Left cardiac atrium (tissue), 4 donors: ENCODE measurements at places on chromosomes 5 and 9.
A peak's percentile ranks its signal among the peaks of the same experiment; 100 is the strongest.

- DNase-seq: no peak
Measured at GRCh38 chr5:158450751-158451171, 591.8 kb upstream of the CLINT1 start.

DNA sequence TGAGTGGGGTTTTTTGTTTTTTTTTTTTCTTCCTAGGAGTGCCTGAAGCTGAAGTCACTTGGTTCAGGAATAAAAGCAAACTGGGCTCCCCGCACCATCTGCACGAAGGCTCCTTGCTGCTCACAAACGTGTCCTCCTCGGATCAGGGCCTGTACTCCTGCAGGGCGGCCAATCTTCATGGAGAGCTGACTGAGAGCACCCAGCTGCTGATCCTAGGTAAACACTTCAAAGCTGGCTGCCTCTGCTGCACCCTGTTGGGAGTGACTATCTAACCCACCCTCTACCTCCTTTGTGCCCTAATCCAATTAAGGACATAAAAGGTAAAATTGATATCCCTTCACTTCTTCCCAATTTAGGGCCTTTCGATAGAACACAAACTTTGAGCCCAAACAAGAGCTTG, 206.8 kb downstream of the SAXO1 start:
- no peak for DNase-seq

DNA sequence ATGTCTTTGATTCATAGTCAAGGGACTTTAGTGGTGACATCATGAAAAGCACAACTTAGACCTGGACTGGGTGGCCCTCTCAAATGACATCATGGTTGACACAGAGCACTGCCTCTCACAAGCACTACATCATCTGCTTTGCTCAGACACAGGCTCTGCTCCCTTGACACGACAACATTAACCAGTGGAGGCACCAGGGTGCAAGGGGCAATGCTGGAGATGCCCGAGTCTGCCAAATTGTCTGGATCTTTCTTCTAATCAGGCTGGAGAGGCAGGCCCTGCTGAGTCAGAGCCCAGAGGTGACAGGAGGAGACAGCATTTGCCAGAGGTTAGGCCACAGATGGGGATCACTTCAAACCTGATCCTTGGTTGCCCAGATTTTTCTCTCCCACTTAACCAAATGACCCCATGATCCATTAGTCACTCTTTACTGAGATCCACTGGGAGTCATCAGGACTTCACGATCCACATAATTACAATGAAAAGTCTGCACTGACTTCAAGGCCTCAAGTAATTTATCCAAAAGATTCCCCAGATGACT, 174.4 kb downstream of the SLIT3 start:
- no peak for DNase-seq

DNA sequence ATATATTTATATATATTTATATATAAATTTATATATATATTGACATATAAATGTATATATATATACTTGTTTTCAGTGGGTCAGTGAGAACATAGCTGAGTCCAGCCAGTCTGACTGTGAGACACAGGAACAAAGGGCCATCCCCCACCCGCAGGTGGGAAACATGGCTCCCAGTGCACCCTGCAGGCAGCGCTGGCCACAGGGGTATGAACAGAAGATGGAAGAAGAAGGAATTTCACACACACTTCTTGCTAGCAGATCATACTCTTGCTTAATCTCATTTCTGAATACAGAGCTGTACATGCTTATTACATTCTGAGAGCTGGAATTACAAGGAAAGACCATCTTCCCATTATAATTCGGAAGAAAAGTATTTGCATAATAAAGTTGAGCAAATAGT, 595.4 kb downstream of the IRX1 start:
- DNase-seq: no peak

- DNase-seq: no peak
Measured at GRCh38 chr9:121268598-121268850, 562 bp downstream of the GSN start.

DNA sequence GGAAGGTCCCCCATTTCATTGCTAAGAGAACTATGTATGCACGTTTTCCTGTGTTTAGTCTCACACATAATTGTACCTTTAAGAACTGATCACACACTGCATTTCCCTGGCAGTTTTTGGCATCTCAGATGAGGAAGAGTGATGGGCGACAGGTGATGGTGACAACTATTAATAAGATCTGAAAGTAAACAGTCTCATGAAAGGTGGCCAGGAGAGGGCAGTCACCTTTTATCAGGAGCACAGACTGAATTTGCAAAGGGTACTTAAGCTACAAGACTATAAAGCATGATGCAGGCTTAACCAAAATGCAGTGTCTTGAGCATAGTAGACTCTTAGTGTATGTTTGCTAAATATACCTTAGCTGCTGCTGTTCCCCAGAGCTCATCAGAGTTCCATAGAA, 91.5 kb downstream of the GHR start:
- DNase-seq: no peak

DNA sequence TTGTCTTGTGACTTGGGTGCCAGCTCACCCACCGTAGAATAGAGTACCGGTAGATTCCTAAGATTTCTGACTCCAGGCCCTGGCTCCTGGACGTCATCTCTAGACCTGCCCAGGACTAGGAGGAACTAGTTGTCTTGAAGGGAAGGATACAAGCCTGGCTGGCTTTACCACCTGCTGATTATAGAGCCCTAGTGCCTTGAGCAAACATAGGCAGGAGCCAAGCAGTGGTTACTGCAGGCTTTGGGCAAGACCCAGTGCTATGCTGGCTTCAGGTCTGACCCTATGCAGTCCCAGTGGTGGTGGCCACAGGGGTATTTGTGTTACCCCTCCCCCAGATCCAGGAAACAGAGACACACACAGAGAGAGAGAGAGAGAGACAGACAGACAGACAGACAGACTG, 606.2 kb downstream of the PDE4D start:
- DNase-seq: no peak

DNA sequence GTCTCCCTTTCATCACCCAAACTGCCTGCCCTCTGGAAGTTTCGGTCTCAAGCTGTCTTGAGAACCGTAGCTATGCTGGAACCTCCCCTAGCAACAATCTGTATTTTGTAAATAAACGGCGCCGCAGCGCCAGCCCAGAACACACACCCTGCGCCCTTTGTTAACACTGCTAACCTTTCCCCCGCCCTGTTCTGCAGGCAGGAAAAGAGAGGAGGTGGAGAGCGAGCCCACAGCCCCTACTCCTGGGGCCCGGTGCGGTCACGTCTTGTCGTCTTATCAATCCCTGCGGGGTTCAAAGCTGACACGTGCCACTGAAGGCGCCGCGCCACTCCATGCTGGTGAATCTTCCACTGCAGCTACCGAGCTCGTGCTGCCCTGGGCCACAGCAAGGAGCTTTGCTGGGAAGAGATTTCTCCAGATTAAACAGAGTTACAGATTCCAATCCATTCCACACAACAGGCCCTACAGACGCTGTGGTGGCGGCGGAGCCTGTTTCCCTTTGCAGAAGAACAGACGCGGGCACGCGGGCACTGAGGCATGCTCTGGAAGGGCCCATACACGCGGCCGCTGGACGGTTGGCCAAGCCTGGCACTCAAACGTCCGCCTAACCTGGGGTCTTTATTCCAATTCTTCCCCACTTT, 25.3 kb downstream of the ZDHHC11B start:
- peak; percentile 94 for DNase-seq

DNA sequence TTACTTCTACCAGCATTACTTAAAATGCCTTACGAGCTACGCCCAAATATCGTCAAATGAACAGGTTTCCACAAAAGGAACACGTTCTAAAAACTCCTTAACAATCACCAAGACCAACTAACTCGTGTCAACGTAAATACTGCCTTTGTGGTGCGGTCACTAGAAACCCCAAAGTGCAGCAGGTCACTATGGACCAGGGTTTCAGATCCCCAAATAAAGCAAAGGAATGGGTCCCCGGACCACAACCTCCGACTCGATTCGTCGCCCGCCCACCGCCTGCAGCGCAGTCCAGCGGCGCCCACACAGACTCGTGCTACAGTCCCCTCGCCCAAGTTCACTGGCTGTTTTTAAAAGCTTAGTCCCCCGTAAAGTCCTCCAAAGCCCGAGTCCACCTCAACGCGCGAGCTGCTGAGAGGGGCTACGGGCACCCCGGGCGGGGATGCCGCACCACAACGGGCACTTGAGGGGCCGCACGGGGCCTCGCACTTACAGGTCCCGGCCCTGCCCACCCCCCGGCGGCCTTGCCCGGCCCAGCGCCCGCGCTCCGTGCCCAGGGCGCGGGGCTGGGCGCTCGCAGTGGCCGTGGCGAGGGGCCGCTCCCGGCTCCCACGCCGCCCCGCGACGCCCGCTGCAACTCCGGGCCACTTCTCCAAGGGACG, 1.1 kb downstream of the NFIB start:
- DNase-seq: peak; percentile 34

GRCh38 chr5:126438868-126439267, 15.7 kb downstream of the GRAMD2B start:
- no peak for DNase-seq

- DNase-seq: no peak
Measured at GRCh38 chr5:3393920-3394597, 201.6 kb upstream of the IRX1 start.

DNA sequence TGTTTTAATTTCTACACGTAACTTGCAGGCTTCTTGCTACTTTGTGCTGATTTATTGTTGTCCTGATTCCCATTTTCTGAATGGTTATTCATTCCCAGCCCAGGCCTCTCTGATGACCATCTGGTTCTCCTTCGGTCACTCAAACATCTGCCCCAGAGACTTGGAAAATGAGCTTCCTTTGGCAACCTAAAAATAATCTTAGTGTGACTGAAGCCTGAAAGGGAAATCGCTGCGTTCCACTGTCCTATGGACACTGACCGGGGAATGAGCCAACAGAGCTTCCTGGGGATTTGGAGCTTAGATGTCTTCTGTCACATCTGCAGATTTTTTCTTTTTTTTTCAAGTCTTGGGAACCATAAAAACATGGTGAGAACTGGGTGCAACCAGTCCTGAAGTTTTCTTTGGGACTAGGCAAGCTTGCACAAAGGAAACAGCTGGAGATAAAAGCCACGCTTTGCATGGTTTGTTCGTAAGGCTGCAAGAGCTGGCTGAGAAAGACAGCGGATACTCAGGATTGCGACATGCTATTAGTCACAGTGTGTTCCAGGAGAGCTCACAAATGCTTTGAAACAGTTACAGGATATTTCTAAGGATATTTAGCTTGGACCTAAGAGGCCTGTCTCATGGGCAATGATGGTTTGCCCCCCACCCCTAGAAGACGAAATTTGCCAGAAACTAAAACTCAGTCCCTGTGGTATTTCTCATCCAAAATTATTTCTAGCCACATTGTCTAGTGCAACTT, 146.2 kb downstream of the GOLPH3 start:
- peak; percentile 71 for DNase-seq

GRCh38 chr5:152188251-152188650, 216.8 kb downstream of the NMUR2 start:
- DNase-seq: no peak

GRCh38 chr9:35406183-35406959, 83.5 kb upstream of the RUSC2 start:
- peak; percentile 72 for DNase-seq

DNA sequence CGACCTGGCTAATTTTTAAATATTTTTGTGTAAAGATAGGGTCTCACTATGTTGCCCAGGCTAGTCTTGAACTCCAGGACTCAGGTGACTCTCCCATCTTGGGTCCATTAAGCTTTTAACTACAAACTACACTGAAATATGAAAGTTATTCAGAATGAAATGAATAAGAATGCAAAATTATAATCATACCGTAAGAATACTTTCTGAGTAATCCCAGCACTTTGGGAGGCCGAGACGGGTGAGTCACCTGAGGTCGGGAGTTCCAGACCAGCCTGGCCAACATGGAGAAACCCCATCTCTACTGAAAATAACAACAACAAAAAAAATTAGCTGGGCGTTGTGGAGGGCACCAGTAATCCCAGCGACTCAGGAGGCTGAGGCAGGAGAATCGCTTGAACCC, 1.1 kb upstream of the ORM1 start:
- no peak for DNase-seq

DNA sequence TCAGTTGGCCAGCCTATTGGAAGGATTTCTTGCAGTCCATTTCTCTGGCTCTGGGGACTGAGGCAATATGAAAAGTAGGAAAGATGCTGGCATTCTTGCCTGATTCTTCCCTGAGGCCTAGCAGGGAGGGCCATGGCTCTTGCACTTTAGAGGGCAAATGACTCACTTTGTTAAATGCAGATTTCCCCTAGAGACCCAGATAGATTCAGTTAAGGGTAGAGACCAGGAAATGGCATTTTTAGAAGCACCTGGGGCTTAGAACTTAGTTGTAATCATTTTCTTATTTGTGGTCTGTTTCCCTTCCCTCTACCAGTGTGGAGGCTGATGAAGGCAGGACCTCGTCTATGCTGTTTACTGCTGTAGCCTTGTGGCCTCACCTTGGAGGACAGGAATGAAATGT, 112.8 kb upstream of the NR3C1 start:
- DNase-seq: no peak

DNA sequence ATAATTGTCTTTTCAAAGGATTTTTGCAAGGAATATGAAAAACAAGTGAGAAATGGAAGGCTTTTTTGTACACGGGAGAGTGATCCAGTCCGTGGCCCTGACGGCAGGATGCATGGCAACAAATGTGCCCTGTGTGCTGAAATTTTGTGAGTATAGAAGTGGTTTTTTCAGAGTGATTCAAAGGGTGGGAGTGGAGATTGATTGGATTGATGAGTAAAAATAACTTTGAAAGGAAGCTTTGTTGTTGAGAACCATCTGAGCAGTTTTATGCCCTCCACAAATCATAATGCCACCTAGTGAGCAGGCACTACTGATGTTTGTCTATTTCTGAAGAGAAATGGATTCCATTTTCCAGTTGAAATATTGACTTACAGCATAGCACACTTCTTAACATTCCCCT, 30.6 kb downstream of the SPINK5 start:
- DNase-seq: no peak

GRCh38 chr9:37542895-37543294, 33.3 kb downstream of the FBXO10 start:
- DNase-seq: no peak

GRCh38 chr9:89793124-89793495, 188.3 kb downstream of the GADD45G start:
- no peak for DNase-seq

- DNase-seq: no peak
Measured at GRCh38 chr5:8773046-8773615, 772.7 kb downstream of the SEMA5A start.

DNA sequence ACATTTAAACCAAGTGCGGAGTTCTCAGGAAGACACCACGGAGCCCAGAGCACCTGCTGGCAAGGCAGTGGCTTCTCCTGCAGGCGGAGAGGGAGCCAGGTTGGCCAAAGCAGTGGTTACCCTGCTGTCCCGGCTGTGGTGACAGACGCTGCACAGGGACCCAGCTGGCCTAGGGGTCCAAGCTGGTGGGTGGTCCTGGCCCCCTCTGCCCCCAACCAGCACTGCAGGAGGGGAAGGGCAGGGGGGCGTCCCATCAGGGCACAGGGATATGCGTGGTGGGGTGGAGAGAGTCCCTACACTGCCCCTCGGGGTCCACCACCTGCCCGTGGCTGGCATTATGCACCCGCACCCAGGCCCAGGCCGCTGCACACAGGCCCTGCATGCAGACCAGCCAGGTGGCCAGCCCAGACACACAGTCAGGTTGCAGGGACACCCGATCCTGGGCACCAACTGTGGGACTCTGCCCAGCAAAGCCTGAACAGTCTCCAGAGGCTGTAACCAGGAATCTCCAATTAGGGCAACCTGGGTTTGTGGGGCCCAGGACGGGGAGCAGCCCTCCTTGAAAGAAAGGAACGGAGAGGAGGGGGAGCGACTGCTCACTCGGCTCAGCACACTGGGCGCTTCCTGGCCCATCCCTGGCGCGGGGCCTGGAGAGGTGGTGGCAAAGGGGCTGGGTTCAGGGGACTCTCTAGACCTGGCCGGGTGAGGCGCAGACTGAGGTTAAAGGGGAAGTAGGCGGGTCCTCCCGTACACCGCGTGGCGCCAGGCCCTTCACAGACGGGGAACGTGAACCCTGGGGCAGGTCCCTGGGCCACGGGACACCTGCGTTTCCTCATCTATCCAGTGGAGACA, 46.3 kb downstream of the NACC2 start:
- no peak for DNase-seq
